ENCODE measurements at places on chromosomes 1 and 21.

DNA sequence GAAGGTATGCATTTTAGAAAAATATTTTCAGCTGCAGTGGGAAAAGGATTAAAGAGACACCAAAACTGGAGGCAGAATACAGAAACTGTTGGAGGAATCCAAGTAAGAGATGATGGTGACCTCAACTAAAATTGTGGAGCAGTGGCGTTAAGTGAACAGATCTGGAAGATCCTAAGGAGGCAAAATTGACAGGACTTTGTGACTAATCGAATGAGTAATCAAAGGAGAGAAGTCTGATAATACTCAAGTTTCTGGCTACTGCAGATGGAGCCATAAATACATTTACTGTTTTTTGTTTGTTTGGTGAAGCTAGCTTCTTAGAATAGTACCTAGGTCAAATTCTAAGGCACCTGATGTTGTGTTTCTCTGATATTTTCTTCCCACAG lies 3.1 kb downstream of the CTBS start:
- DNase-seq, result no peak

DNA sequence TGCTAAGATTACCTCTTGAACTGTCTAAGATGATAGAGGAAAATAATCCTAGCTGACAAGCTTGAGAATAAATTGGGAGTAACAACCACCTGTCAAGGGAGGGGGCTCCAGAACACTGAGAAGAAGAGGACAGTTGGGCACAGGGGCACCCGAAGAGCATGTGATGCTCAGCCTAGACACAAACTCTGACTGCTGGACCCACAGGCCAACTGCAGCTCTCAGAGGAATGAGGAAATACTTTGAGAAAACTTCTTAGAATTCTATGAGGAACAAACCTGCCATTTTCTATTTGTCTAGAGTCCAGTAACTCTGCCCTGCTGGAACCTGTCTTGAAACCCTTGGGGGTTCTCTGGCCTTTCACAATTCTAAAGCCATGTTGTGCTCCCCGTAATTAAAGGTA lies 124.1 kb upstream of the KCNK2 start:
- DNase-seq, result no peak

DNA sequence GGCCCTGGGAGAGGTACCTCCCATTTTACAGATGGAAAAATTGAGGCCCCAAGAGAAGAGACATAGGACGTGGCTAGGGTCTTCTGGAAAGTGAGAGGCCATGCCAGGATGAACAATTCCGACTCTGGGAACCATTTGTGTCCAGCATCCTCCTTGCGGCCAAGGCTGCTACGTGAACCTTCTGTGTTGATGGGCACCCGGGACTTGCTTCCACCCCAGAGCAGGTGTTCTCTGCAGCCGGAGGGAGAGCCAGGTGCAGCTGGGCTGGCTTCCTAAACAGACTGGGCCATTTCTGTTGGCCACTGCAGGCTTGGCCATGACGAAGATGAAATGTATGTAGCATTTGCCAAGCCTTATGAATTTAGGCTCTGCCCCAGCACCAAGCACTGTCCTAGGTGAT lies 118.9 kb downstream of the PRDM2 start:
- DNase-seq, result no peak

GRCh38 chr1:101116006-101116405 lies 90.4 kb upstream of the DPH5 start:
- no peak for DNase-seq

- no peak for DNase-seq
These were observed 10.3 kb downstream of the PBX1 start for GRCh38 chr1:164569241-164569640.

- DNase-seq, result no peak
These were observed 17.8 kb downstream of the TMEM51 start for GRCh38 chr1:15171271-15171908.

DNA sequence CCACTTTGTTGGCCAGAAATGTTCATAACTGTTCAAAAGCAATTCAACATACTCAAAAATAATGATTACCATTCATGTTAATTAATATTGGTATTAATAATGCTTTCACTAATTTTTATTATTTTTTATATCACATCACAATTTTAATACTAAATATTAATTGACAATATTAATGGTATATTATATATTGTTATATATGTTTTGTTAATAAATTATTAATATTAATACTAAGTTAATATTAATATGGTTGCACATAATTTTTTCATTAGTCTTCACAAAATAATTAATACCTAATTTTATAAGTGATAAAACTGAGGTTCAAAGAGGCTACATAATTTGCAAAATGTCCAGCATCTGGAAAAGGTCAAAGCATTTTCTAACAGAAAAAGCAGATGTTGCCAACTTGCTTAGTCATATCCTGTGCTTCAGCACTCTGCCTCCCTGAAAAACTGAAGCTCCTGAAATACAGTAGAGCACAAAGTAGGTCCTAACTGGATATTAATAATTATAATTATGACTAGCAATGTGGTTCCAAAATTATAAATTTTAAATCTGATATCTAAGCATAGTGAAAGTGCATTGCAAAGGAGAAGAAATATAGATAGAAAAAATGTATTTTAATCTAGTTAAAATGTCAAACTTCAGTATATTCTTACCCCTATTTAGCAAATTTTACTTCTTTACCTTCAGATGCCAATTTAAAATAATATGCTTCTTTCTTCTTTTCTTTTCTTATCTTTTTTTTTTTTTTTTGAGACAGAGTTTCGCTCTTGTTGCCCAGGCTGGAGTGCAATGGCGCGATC lies 123.2 kb upstream of the TNFSF4 start:
- DNase-seq, result no peak

GRCh38 chr1:151990856-151991198 lies 2.8 kb downstream of the S100A10 start:
- no peak for DNase-seq

- DNase-seq, result no peak
These were observed 1326.5 kb downstream of the PLA2G4A start for GRCh38 chr1:188155261-188155660.

GRCh38 chr1:36542962-36543515 lies 60.3 kb upstream of the CSF3R start:
- DNase-seq, result no peak

- DNase-seq, result no peak
These were observed 17.5 kb downstream of the RD3 start for GRCh38 chr1:211474451-211474850.

DNA sequence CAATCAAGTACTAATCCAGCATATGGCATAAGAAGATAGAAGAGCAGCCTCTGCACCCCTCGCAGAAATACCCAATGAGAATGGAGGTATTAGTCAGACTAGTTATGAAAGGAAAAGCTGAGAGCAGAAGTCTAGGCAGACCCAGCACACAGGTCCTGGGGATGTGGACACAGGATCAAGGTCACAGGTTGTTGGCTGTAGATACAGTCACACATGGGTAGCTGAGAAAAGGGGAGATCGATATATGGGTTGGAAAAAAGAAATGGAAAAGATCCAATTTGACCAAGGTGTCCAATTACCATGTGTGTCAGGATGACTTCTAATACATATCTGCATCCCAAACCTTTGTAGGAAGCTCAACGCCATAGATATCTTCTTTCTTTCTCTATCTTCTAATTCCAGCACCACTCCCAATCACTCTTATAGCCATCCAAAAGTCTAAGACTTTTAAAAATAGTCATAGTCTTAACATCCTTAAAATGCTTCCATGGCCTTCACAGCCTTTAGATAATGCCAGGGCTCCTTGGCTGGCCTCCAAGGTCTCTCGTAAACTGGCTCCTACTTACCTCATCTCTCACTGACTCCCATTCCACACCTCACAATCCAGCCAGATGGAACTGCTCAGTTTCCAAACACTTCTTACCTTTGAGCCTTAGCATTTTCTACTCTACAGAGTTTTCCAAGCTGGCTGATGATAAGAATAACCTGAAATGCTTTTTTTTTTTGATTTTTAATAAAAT lies 8.3 kb upstream of the ZC3H11B start:
- DNase-seq, result no peak

- DNase-seq, result no peak
These were observed 15.4 kb upstream of the ERO1B start for GRCh38 chr1:236297161-236297560.

GRCh38 chr1:51697166-51697565 lies 80.3 kb downstream of the OSBPL9 start:
- no peak for DNase-seq

DNA sequence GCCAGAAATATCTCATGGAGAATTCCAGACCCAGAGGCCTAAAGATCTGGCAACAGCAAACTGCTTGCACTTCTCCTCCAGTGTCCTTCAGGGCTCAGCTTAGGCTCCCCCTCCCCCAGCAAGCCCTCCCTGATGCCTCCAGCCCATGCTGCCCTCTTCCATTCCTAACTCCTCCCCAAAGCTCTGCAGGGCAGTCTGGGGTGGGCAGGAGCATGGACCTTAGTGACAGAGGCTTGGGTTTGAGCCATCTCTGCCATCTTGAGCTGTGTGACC lies 436.8 kb downstream of the PTPRU start:
- DNase-seq, result no peak

DNA sequence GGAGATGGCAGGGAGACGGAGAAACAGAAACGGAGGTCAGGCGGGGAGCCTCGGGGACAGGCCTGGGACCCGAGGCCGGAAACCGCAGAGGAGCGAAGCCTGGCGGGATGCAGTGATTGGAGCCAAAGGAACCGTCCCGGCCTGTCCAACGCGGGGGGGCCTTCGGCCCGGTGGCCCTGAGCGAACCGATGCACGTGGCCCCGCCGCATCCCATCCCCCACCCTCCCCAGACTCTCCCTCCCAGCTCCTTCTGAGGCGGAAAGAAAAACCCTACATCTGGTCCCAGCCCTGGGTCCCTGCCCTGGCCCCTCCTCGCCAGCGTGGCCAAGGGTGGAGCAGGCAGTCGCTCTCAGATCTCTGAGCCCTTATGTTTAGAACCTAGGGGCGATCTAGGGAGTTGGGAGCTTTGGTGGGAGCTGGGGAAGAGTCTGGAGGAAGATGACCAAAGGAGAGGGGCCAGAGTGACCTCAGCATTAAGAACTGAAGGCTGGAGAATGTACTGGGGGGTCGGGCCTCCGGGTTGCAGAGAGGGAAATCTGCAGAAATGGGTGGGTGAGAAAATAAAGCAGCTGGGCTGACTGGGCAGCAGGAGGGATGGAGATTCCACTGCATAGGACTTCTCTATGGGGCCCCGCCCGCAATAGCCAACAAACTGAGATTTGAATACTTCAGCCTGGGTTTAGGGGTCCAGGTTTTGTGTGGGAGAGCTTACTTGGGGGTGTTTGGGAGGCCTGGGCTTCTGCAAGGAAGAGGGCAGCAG lies 1.5 kb upstream of the CRABP2 start:
- DNase-seq, result no peak

- no peak for DNase-seq
These were observed 149.1 kb downstream of the LYPLAL1 start for GRCh38 chr1:219322766-219323165.

DNA sequence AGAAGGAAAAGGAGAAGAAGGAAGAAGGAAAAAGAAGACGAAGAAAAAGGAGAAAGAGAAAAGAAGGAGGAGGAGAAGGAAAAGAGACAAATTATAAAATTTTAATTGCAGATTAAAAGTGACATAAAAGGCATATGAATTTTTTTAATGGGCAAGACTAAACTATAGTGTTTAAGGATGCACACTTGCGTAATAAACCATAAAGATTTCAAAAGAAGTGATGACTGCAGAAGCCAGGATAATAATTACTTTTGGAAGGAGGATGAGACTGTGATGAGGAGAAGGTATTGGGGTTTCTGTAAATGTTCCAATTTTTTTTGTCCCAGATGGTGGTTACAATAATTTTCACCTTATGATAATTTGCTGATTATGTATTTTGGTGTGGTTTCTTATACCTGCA lies 243.1 kb upstream of the PKN2 start:
- DNase-seq, result no peak

DNA sequence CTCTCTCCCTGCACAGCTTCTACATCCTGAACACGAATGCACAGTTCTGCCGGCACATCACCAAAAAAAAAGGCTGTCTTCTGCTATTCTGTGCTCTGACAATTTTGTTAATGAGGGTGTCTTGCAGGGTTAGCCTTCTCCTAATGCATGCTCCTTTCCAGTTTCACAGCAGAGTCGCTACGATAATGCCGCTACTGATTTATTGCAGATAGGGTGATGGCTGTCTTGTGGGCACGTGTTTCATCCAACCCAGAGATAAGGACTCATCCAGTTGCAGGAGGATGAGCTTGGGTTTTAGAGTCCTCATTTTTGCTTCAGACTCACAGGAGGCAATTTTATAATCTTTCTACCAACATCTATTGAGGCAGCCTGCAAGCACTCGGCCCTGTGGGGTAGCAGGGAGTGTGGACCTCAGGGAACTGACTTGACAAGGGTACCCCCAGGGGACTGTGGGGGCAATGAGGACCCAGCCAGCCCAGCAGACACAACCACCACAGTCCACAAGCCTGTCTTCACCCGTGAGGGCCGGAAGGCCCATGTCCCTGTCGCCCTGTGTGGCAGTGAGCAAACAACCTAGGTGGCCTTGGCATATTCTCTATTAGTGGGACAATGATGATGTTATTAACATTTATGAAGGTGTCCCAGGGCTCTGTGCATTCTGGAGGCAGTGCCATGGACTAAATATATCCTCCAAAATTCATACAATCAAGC lies 15.4 kb upstream of the UTS2 start:
- no peak for DNase-seq

GRCh38 chr1:206579747-206580437 lies 32.4 kb downstream of the EIF2D start:
- peak; percentile 82 for DNase-seq

DNA sequence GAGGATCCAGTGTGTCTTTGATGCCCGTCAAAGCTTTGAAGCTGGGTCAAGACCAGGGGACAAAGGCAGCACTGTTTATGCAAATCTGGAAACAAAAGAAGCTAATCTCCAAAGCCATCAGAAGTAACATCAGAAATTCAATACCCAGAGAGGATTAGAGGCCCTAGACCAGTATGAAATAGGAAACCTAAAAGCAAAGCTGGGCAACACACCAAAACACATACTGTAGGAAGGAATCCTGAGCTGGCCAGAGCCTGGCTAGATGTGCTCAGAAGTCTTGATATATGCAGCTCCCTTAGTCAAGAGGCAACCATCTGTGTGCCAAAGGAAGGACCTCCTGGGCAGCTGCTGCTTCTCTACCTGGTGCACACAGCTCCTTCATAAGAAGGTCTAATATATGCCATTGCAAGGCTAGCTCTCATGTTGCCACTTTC lies 12.3 kb downstream of the COLGALT2 start:
- DNase-seq, result no peak

GRCh38 chr1:91925644-91926435 lies 23.4 kb upstream of the BRDT start:
- DNase-seq, result no peak

- DNase-seq, result no peak
These were observed 53.8 kb upstream of the HPDL start for GRCh38 chr1:45272913-45273371.

GRCh38 chr1:37159102-37159501 lies 124.8 kb upstream of the GRIK3 start:
- no peak for DNase-seq

GRCh38 chr1:236280438-236281197 lies 1.1 kb downstream of the ERO1B start:
- peak; percentile 32 for DNase-seq

GRCh38 chr1:234710381-234710780 lies 100.4 kb upstream of the IRF2BP2 start:
- no peak for DNase-seq

- DNase-seq, result no peak
These were observed 203.4 kb upstream of the SPAG17 start for GRCh38 chr1:118388301-118388959.

Measured in GM20000 (cell line).